ENCODE measurements at places on chromosomes 4 and X.
A peak's percentile ranks its signal among the peaks of the same experiment; 100 is the strongest.

GRCh38 chr4:64402684-64403083, 6.6 kb downstream of the TECRL start:
- no peak for DNase-seq

DNA sequence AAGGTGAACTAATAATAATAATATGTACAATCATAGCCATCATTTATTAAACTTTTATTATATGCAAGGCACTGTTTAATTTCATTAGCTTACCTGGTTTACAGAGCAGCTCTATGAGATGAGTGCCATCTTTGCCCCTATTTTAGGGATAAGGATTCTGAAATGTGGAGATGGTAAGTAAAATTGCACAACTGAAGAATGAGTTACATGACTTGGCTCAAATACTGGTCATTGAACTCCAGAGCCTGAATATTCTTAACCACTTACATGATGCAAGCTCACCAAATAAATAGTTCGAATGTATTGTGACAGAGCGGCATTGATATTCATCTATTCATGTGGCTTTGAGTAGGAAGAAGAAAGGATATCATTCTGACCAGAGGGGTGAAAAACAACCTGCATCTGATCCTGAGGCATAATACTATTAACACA, 11.7 kb downstream of the ALB start:
- DNase-seq: peak; percentile 85

DNA sequence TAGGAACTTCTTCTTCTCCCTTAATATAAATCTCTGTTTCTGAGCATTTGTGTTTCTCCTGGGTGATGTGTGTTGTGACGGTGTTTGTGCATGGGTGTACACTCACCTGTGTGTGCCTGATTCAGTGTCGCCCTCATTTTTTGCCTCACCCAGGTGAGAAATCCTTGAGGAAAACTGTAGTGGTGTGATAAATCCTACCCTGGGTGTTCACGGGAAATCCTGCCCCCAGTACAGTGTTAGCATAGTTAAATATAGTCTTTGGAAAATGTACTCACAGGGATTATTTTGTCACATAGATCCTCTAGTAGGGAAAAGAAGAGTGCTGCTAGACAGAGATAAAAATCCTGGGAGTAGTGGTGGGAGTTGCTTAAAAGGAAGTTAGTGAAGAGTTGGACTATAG, 291.9 kb upstream of the PITX2 start:
- no peak for DNase-seq

- peak; percentile 62 for DNase-seq
Observed at GRCh38 chr4:139301821-139302611, at the start of gene NDUFC1. NDUFC1 (minus strand) TSS chr4:139302477; CDS start chr4:139295798, 6,679 bp downstream.

DNA sequence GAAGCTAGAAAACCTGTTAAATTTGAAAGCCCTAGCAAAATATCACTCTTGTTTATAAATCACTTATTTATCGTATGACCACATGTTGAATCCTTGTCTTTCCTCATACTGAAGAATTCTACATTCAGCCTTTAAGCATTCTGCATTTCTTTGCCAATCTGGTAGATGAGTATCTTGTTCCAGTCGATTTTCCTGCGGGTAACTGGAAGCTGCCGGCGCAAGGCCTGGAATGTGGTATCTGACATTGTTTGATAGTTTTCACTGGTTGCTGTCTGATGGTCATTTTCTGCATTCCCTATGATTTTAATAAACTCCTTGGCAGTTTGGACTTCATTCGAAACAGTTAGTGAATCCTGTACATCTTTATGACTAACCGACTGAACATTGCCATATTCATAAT, 13.7 kb upstream of the PHKA1 start:
- DNase-seq: no peak
